ENCODE measurements at places on chromosomes 1 and 21.

DNA sequence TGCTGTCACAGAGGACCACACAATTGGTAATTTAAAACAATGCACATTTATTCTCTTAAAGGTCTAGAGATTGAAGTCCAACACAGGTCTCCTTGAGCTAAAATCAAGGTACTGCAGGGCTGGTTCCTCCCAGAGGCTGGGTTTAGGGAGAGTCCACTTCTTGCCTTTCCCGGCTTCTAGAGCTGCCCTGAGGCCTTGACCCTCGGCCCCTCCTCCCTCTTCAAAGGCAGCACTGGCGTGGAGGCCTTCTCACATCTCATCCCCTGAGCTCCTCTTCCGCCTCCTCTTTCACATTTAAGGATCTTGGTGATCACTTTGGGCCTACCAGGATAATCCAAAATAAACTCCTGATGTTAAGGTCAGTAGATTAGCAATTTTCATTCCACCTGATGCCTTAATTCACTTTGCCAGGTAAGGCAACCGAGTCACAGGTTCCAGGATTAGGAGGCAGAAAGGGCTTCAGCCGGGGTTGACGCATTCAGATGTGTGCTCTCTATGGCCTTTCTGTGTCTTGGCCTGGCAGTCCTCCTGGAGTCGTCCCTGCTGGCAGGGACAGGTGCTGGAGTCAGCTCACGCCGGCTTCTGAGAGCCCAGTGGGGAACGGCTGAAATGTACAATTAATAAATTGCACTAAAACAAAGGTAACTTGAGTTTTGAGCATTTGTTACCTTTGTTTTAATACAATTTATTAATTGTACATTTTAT is 61.2 kb upstream of the ABCG1 start:
- DNase-seq: no peak

DNA sequence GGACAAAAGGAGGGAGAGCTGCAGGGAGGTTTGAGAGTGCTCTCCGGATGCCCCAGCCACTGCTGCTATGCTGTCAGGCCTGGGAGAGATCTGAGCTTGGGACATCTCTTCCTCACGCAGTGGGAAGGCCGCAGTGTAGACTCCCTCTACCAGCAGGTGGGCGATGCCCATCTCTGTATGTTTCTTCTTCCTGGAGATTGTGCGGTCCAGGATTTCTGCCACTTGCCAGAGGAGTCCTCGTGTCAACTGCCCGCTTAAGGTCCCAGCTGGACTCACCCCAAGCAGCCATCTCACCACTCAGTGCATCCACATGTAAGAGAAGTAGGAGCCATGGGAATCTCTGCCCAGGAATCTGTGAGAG is 10.9 kb downstream of the CPLANE2 start:
- DNase-seq: no peak

DNA sequence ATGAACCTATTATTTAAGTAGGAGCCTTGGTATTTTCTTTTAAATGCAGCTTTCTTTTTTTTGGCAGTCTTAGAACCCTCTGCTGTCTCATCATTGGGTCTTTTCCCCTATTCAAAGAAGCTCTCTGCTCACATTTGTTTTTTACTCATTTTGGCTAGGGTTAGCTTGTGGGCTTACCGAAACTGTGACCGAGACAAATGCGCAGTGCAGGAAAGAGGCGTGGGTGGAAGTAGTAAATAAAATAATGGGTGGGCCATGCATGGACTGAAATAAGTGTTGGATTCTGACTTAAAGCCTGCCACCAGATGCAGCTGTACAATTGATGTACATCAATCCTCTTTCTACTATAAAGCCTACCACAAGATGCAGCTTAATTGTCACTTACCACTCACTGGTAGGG is 14.7 kb downstream of the XPR1 start:
- no peak for DNase-seq

DNA sequence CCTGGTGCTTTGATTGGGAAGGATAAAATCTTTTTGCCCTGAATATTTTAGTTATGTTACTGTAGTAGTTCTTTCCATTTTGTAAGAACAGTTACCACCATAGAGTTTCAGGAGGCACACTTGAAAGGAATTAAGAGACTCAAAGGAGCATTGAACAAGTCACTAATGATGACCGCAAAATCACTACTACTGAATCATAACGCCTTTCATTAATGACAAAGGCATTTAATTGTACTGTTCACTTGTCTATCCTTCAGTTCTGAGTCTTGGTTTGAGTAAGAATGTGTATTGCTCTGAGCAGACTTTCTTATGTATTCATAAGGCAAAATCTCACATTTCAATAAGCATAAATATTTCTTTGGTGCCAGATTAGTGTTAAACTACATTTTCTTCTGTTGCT is 24.9 kb downstream of the LHX9 start:
- no peak for DNase-seq

- DNase-seq: no peak
Observed at GRCh38 chr1:41827991-41828570, 90.6 kb downstream of the HIVEP3 start.
